ENCODE measurements at places on chromosomes 6 and 20.

GRCh38 chr6:111987295-111987694 is 66.6 kb upstream of the CCN6 start:
- no peak for DNase-seq

- DNase-seq: no peak
These were observed 51.4 kb downstream of the SRC start for GRCh38 chr20:37397076-37397953.

- no peak for DNase-seq
These were observed 51.8 kb downstream of the TCP11 start for GRCh38 chr6:35089216-35089934.

DNA sequence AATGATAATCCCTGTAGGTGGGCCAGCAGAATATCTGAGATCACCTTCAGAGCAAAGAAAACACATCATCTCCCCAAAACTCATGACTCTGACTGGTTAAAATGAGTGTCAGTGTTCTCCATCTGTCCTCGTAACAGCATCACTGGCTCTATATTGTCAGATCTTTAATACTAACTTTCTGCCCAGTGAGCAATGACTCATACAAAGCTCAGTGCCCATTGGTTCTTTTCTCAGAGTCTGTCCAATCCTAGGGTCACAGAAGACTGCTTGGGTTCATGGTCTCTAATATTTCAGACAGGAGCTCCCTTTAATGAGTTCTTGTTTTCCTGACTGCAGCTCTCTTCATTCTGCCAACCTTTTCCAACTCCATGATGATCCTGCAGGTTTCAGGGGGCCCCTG is 36.4 kb downstream of the HLA-DPB1 start:
- peak; percentile 53 for DNase-seq

DNA sequence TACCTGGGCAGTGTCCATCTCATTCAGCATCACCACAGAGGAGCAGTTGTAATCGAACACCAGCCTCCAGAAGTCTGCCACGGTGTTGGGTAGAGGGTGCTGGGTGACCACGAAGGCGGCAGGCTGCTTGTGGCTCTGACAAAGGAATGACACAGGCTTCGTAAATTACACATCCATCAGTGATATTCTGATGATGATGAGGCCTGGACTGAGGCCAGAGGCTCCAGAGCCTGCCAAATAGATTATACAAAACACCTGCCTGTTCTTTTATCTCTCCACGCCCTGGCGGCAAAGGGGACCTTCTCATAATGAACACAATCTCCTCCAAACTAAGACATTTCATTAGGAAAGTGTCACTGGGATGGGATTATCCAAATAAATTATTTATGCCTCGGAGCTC is 480.2 kb upstream of the CHD6 start:
- DNase-seq: no peak

- DNase-seq: peak; percentile 81
These were observed 369.4 kb upstream of the CITED2 start for GRCh38 chr6:139743664-139744437.
